ENCODE measurements at places on chromosomes 1 and 21.

DNA sequence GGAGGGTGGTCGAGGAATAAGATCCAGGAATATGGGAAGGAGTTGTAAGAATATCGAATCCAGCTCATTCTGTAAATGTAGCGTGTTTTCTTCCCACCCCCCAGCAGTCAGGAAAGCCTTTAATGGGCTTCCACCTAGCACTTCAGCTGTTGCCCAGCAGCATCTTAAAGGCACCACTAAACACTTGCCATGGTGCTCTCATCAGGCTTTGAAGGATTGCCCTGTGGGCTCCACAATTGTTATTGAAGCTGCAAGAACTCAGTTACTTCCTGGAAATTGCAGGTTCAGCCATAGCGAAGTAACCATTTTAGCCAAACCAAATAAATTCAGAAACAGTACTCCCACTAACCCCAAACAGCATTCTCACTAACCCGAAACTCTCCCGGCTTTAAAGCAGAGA is 511.2 kb downstream of the PLPP3 start:
- no peak for DNase-seq

DNA sequence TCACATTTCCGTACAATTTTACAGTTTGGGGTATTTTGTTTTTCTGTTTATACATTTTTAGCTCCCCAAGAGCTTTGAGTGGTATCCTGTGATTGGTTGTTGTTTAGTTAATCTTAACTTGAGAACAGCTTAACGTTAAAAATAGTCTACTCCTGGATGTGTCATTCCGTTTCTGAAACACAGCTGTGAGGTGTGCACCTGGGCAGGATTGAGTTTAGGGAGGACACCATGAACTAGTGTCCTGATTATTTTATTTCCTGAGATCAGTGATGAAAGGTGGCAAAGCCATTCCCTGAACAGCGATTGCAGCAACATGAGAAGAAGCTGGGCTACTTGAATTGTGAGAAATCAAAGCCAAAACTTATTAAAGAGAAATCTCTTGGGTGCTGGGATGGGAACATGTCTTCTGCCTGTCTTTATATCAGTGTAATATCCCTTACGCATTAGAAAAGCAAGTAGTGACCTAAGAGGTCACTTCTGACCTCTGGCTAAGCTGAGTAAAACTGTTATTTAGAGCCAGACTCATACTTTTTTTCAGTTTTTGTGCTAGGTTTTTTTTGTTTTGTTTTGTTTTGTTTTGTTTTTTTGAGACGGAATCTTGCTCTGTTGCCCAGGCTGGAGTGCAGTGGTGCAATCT is 43.4 kb downstream of the ZBTB40 start:
- no peak for DNase-seq

DNA sequence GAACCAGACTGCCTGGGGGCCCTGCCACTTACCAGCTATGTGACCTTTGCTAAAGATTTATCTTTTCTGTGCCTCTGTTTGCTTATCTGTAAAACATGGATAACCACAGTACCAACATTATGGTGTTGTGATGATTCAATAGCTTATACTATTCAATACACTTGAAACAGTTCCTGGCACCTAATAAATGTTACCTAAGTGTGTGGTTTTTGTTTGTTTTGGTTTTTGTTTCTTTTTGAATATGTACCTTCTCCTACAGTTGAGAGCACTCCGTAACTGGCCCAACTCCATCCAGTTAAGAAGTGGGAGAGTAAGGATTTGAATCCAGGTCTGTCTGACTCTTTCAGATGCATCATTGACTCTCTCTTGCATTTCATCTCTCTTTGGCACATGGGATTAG is 125.8 kb upstream of the C8B start:
- DNase-seq = no peak

DNA sequence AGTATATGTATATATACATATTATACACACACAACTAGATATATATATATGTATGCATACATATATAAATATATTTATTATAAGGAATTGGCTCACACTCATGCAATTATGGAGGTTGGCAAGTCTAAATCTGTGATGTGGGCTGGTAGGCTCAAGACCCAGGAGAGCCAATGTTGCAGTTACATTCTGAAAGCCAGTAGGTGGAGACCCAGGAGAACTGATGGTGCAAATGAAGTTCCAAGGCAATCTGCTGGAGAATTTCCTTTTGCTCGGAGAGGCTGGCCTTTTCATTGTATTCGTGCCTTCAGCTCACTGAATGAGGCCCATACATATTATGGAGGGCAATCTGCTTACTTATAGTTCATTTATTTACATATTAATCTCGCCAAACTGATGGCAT is 9.4 kb downstream of the IVL start:
- no peak for DNase-seq

DNA sequence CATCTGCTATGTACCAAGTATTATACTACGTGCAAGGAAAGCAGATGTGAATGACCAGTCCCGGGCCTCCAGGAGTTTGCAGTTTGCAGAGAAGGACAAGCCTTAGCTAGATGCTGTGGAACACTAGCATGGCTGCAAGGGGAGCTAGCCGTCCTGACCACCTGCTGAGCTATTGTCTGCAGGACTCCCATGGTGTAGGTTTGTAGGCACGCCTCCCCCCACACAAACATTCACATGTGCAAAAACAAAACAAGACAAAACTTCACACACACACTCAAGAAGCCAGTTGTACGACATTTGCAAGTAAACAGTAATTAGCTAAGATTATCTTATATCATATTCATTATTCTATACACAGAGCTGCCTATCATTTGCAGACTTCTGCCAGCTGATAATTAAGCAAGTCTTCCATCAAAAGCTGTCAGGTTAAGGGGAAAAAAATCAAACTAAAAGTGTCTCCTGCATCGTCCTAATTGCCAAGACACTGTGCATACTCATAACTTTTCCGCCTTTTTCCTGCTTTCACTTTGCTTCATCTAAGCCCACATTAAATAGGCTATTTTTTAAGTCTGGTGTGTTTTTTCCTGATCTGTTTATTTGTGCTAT is 10.7 kb upstream of the HNRNPU start:
- DNase-seq = no peak

DNA sequence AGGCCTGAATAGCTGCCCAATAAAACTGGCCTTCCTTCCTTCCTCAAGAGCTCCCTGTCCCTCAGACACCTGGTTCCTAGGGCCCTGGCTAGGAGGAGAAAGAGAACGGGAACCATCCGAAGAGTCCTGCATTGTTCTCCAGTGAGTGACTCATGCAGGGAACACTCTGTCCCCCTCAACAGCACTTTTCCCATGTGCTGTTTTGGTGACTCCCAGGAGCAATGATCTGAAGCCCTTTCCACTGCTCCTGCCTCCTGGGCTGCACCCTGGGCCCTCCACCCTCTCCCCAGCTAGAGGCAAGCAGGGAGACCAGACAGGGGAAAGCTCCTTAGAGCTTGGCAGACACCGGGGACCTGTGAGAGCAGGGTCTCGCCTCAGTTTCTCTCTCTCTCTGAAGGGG is 18.9 kb downstream of the TNNT2 start:
- no peak for DNase-seq

DNA sequence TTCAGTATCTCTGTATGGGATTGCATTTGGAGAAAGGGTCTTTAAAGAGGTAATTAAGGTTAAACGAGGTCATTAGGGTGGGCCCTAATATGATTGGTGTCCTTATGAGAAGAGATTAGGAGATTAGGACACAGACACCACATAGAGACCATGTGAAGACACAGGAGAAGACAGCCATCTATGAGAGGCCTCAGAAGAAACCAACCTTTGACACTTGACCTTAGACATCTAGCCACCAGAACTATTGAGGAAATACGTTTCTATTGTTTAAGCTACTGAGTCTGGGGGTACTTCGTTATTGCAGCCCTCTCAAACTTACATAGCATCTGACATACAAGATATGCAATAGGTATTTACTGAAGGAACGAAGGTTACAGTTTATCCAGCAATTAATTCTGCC is 7.3 kb upstream of the VPS45 start:
- no peak for DNase-seq

DNA sequence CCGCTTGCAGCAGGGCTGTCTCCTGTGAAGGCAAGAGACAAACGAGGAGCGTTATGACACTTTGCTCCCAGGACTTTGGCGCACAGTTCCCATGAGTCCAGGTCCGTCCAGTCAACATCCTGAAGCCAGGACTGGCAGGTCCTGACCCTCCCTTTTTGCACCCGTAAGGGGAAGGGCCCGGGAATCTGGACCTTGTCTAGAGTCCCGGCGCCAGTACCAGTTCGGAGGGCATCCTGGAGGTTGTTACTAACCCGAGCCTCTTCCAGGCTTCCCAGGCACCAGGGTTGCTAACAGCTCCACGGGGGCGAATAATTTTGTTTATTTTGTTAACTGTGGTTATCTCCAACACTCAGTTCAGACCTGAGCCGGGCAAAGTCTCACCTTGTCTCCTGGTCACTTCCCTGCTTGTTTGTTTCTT is 682 bp upstream of the RWDD3 start:
- no peak for DNase-seq

- DNase-seq = no peak
These were observed 36.5 kb downstream of the CHRM3 start for GRCh38 chr1:239422818-239423217.

GRCh38 chr1:111593403-111594305 is 25.9 kb upstream of the RAP1A start:
- DNase-seq = no peak

GRCh38 chr1:201348211-201348566 is 29.3 kb downstream of the TNNT2 start:
- DNase-seq = no peak

GRCh38 chr1:198830412-198830811 is 191.6 kb downstream of the PTPRC start:
- no peak for DNase-seq

DNA sequence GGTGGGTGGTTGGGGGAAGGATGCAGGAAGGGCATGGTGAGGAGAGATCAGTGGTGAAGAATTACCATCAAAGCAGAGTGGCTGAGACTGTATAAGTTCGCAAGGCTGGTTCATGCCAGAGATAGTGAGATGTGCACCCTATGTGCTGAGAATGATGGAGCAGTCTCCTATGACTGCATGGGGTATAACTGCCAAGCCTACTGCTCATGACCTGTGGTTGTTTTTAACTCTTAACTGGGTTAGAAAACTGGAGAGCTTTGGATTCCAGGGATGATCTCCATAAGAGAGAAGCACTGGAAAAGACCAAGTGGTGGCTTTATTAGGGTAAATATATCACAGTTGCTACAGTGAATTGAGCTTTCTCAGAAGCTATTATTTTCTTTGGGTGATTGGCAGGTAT is 16.2 kb downstream of the WNT2B start:
- no peak for DNase-seq

GRCh38 chr1:54615531-54616279 is 7.6 kb downstream of the FAM151A start:
- DNase-seq = no peak

GRCh38 chr1:108708691-108709660 is 3.7 kb upstream of the FNDC7 start:
- DNase-seq = peak; percentile 41

DNA sequence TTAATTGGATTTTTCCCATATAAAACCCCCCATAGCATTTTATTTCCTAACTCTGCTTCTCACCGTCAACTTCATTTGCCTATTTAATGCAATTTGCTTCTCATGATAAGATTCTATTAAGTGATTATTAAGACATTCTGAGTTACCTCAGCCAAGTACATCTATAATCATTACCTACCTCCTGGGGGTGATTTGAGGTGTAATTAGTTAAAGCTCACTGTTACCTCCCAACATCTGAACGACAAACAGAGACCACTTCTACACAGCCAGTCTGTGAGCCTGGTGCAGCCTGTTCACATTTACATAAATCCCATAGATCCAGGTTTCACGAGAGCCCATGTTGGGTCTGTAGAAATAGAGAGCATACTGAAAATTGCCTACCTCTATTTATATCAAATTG is 65.7 kb upstream of the SSX2IP start:
- DNase-seq = no peak

GRCh38 chr1:56995414-56996100 is 29.7 kb upstream of the C8B start:
- DNase-seq = no peak

GRCh38 chr1:234244482-234244881 is 128.8 kb upstream of the COA6 start:
- no peak for DNase-seq

DNA sequence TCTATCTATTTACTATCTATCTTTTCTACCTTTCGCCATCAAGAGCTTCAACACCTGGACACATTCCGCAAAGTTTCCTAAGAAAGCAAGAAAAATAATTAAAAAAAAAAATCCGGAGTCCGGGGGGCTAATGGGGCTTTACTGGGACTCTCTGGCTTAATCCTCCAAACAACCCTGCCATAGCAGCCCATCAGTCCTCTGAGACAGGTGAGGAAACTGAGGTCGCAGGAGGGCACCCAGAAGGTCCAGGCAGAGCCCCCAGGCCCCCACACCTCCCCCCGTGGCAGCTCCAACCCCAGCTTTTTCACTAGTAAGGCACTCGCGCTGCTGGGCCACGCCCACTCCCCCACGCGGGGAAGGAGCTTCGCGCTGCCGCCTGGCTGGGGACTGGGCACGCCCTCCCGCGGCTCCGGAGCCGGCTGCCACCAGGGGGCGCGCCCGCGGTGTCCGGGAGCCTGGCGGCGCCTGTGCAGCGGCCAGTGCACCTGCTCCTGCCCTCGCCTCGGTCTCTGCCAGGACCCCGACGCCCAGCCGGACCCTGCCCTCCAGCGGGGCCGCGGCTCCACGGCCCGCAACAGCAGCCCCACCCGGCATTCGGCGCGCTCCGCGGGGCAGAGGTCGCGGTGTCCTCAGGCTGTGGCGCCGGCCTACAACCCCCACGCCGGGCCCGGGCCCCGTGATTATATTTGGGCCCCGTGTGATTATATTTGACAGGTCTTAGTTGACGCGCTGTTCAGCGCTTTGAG is 54.1 kb upstream of the SAMD11 start:
- peak; percentile 79 for DNase-seq

GRCh38 chr1:230503726-230504125 is 77.6 kb upstream of the PGBD5 start:
- no peak for DNase-seq

GRCh38 chr1:52479076-52479475 is 73.8 kb downstream of the TUT4 start:
- DNase-seq = no peak

DNA sequence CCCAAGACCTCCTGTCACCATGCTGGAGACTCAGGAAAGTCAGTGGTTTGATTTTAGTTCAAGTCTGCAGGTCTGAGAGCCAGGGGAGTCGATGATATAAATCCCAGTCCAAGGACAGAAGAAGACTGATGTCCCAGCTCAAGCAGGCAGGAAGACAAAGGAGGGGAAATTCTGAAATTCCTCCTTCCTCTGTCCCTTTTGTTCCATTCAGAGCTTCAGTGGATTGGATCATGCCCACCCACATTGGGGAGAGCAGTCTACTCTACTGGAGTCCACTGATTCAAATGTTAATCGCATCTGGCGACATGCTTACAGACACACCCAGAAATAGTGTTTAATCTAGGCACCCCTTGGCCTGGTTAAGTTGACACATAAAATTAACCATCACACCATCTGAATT is 7.2 kb upstream of the ADAMTS1 start:
- DNase-seq = no peak

- no peak for DNase-seq
These were observed 974.8 kb downstream of the ADGRL2 start for GRCh38 chr1:82775406-82776000.

DNA sequence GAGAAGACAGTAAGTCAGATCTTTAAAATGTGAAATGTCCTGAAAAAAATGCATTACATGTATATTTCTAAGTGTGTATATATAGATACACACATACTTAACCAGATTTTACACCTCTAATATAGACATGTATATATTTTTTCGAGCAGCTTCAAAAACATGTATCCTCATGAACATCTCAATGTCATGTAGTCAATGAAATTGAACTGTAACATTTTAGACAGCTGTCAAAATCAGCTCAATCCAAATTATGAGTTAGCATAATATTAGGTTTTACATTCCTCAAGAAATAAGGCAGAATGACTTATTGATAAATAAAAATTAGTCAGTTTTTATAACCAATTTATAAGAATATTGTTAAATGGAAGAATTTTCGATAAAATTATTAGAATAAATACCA is 665.7 kb downstream of the BRINP3 start:
- no peak for DNase-seq
